ENCODE measurements at places on chromosomes 7 and 10.

GRCh38 chr7:117250801-117251200 is 72.1 kb downstream of the WNT2 start:
- no peak for DNase-seq

- no peak for DNase-seq
These were observed 137.3 kb downstream of the VTI1A start for GRCh38 chr10:112584276-112584675.

DNA sequence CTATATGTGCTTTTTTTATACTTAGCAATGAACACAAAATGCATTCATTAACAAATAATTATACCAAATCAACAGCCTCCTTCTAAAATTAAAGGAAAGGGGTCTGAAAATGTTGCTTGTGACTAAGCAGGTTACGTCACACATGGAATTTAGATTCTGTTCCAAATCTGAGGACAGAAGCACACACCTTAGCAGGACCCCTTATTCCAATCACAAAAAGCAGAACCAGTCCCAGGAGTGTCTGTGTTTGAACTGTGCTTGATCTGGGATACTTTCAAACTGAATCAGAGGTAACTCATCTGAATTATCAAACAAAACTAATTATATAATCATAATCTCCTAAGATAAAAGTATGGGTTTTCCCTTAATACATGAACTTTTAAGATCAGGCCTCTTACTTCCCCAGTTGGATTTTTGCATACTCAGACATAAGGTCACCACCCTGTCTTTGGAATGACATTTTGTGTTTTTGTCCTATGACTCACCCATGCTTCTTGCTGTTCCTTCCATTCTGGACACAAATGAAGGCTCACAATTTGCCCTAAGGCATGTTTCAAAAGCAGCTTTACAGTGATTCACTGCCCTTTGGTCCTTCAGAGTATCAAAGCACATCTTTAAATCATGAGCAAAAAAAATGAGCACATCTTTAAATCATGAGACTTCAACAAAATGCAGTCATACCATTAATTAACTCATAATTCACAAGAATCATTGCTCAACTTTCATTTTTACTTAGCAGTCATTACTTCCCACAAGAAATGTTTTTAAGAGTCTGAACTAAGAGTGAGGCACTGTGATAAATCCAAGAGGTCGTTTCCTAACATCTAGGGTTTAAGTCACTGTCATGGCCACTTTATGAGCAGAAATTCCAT is 35.5 kb downstream of the SEMA3C start:
- DNase-seq = no peak

DNA sequence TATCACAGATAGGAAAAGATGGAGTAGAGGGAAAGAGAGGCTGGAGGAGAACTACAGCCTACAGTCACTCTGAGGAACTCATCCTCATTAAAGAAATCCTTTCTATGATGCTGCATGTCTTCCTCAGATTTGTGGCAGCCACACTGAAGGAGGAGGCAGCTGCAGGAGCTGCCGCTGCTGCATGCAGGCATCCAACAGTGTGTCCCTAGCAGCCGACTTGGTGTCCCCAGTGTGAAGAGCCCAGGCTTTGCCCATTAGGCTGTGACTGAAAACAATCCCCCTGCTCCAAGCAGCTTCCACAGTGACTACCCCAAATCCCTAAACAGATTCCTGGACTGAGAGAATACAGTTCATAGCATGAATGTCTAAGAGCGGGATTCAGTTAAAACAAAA is 23.1 kb downstream of the SKIDA1 start:
- peak; percentile 60 for DNase-seq

- DNase-seq = no peak
These were observed 2.4 kb downstream of the RASGEF1A start for GRCh38 chr10:43264344-43264964.

- DNase-seq = no peak
These were observed 2.7 kb downstream of the LRRC20 start for GRCh38 chr10:70379581-70380176.

DNA sequence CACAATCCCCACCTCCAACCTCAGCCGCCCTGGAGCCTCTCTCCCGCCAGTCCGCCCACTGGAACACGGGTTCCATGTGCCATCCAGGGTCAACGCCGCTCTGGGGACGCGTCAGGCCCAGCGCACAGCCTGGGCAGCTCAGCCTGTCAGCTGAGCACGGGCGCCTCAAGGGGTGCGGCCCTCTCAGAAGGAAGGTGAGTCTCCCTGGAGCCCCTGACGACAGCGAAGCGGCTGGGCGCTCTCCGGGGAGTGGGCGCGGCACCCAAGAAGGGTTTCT is 1.2 kb upstream of the SLC18A3 start:
- DNase-seq = no peak

GRCh38 chr10:110436554-110437350 is 61.0 kb upstream of the DUSP5 start:
- DNase-seq = no peak

GRCh38 chr7:5630670-5631069 is 150.8 kb downstream of the RNF216 start:
- DNase-seq = no peak

GRCh38 chr7:36515847-36516246 is 126.2 kb downstream of the ANLN start:
- no peak for DNase-seq

DNA sequence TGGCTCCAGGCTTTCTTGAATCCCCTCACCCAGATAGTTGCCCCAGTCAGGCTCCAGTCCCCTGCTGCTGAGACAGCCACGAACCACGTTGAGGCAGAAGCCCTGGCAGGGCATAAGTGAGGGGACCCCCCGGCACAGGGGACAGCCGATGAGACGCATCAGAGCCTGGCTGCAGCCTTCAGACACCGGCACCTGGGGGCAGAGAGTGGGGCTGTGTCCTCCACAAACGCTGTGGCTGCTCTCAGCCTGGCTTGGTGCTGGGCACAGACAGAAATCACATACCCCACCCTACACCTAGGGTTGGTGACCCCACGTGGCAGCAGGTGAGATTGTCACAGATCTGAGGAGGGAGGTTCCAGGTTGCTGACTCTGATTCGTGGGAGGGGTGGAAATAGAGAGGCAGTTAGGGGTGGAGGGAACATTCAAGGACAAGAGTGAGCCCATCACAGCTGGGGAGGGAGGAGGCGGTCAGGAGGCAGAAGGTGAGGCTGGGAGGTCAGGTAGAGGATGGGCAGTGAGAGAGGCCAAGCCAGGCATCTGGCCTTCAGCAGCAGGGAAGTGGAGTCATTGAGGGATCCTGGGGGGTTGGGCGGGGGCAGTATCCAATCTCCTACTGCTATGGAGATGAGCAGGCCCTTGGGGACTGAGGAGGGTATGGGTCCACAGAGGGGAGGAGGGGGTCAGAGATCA is 3.2 kb downstream of the GPC2 start:
- no peak for DNase-seq

DNA sequence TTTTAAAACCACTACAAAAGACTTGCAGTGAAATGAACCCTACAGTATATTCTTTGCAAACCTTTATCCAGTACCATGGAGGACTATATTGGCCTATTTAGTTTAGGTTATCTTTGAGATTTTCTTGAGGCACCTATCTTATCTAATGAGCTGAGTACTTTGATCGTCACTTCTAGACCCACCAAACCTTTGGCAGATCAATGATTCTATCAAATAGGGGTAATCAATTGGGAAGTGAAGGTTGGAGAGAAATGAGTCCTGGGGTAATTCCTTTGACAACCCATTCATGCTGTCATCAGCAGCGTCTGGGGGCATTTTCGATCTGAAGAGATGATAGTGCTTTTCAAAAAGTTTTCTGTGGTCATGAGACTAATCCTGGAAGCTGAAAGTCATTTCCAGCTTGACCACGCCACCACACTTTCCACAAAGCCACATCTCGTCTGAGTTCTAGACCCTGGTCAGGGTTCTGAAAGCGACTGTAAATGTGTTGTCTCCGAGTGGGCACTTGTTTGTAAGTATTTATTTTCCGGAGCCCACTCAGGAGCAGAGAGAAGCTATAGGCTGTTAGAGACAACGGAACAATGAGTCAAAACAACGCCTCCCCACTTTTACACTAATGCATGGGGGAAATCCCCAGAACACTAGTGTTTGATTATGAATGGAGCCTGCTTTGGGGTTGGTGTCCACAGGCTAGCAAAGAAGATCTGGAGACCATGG is 4.8 kb downstream of the EGR2 start:
- no peak for DNase-seq

- DNase-seq = no peak
These were observed 43.1 kb upstream of the EMX2 start for GRCh38 chr10:117499248-117500105.

- no peak for DNase-seq
These were observed 270.7 kb downstream of the CACNA2D1 start for GRCh38 chr7:82172881-82173280.

GRCh38 chr10:127912607-127913367 is 5.9 kb downstream of the PTPRE start:
- no peak for DNase-seq

- DNase-seq = no peak
These were observed 117.9 kb upstream of the TMEM168 start for GRCh38 chr7:112908086-112908485.

GRCh38 chr7:116554436-116554835 is 29.6 kb downstream of the CAV1 start:
- no peak for DNase-seq

DNA sequence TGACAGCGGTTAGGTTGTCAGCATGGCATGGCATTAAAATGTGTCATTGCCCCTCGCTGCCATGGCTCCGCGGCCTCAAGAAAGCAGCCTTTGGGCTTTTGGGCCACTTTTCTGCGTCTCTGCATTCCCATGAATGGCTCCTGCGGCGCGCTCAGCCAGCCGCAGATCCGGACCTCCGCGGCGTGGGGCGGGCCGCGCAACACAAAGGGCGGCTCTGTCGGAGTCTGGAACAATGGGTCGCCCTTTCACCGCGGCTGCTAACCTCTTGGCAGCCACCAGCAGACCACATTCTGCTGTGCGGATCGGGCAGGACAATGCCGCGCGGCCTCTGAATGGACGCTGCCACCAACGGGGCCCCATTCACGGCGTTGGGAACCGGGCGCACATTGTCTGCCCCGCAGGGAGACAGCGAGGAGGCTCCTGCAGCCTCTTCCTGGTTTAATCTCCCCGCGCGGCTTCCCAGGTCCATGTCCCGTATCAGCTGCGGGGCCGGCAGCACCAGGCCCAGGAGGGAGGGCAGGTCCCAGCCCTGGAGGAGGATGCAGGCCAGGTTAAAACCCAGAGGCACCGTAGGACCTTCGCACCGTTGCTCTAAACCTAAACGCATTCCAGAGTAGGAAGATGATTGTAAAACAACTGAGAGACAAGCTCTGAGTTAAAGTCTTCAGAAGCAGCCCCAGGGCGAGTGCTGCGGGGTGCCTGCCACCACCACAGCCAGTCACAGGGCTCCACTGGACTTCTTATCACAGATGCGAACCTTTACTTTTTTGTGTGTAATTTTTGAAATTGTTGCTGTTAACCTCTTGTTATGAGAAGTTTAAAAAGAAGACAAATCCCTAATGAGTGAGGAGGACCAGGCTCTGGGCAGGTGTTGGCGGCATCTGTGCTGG is 71.6 kb downstream of the NKX6-2 start:
- no peak for DNase-seq

GRCh38 chr10:70771311-70772194 is 13.6 kb downstream of the TBATA start:
- no peak for DNase-seq

- DNase-seq = peak; percentile 48
These were observed 188.9 kb downstream of the SKIDA1 start for GRCh38 chr10:21336476-21337170.

DNA sequence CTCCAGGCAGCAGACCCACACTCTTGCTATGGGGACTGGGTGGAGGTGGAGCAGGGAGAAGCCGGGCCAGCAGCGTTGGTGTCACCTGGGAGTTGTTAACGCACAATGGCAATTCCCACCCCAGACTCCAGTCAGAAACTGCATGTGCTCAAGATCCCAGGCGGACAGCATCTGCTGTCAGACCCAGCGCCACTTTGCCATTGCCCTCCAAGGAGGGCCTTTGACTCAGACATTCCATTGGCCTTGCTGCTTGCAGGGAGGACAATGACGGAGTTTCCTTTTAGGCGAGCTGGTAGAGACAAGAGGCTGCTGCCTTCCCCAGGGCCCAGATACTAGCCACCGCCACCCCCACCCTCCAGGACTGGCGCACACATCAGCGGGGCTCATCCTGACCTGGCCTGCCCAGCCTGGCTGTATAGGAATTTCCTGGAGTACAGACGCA is 34.5 kb downstream of the ZNF775 start:
- DNase-seq = no peak

DNA sequence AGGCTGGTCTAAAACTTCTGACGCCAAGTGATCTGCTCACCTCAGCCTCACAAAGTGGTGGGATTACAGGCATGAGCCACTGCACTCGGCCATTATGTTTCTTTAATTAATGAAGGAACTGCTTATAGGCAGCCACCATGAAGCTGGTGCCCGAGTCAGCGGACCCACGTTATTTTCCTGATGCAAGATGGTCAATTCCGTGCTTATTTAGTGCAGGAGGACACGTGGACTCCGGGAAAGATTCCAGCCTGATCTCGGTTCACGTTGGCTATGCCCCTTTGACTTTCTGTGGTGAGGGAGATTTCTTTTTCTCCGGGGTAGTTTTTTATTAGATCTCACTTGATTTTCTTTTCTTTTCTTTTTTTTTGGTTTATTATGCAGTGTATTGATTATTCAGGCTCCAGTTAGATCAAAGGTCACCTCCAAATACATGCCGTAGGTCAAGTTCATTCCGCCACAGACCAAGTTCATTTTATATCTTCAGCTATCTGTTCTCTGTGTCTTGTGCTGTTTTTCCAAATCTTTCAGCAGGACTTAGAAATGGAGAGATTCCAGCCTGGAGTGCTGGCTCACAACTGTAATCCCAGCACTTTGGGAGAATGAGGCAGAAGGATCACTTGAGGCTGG is 8.3 kb downstream of the CAMK1D start:
- DNase-seq = no peak

- DNase-seq = no peak
These were observed 14.5 kb downstream of the UBE3C start for GRCh38 chr7:157153260-157153659.

GRCh38 chr10:43041422-43042342 is 35.2 kb upstream of the RET start:
- no peak for DNase-seq

DNA sequence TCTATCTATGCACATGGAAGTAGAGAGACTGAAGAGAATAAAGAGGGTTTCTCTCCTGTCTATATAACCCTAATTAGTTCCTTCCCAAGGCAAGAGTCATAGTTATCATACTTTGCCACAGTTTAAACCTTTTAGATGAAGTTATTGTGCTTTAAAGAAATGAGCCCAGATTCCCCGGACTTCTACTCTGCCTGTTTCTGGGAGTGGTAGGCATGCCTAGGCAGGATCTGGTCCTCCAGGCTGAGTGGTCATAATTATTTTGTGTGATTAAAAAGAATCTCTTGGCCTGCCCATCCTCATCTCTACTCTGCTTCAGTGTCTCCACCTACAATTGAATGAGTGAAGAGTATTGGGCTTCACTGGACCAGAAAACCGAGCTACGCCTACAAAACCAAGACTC is 179.2 kb downstream of the IMMP2L start:
- DNase-seq = no peak

DNA sequence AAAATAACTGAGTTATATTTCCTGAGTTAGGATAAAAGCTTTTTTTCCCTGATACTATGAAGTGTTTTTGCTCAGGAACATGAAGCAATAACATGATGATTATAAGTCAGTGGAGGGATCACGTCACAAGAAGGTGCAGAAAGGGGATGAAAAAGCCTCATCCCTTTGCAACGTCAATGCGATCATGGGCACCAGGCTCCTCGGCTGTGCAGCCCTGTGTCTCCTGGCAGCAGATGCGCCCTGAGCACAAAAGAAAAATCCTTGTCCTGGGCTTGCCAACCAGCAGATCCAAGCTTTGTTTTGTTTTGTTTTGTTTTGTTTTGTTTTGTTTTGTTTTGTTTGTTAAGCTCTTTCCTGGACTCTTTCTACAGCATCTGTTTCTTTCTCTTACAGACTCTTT is 103.5 kb upstream of the PRSS1 start:
- DNase-seq = no peak

GRCh38 chr10:96495544-96495943 is 18.2 kb downstream of the TLL2 start:
- no peak for DNase-seq
